Caki2 (cell line): ENCODE measurements at places on chromosomes 12 and 14.

DNA sequence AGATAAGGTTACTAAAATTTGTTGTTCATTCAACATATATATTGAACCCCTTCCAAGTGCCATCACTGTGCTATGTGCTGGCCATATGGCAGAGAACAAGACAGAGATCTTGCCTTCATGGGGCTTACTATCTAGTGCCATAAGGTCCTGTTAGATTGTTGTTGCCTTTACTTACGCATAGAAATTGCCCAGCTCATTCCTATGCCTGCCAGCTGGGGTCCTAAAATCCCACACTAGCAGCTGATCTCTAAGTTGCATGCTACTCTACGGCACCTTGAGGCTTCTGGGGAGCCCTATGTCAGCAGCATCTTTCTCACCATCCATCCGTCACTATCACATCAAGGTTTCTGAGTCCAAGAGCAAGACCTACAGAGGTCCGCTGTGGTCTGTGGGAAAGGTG, 1.4 kb upstream of the KCNK10 start:
- DNase-seq, result no peak

- no peak for DNase-seq
Measured at GRCh38 chr12:75831402-75831801, 200.2 kb downstream of the PHLDA1 start.

- no peak for DNase-seq
Measured at GRCh38 chr14:50007123-50007903, 109.1 kb downstream of the VCPKMT start.

DNA sequence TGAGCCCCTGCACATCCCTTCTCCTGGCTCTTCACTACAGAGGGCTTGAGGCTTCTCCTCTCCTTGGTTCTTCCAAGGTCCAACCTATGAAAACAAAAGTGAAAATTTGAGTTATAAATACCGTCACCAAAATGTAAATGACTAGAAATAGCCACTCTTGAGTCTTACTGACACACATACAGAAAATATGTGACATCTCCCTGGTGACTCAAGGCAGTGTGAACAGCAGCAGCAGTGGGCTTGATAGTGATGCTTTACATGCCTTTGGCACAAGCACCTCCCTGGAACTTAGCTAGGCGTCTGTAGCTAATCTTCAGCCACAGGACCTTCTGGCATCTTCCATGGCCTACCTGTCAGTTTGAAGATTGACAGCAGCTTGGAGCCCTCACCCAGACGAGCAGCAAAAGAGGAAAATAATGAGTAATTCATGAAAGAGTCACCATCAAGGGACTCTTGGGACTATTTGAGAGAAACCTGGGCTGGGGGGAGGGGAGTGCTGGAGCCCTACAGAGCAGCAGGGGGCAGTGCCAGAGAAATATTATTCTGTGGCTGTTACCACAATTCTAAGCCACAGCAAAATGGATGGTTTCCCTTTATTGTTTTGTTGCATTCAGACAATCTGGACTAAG, 158.0 kb downstream of the KCNK10 start:
- DNase-seq, result no peak

DNA sequence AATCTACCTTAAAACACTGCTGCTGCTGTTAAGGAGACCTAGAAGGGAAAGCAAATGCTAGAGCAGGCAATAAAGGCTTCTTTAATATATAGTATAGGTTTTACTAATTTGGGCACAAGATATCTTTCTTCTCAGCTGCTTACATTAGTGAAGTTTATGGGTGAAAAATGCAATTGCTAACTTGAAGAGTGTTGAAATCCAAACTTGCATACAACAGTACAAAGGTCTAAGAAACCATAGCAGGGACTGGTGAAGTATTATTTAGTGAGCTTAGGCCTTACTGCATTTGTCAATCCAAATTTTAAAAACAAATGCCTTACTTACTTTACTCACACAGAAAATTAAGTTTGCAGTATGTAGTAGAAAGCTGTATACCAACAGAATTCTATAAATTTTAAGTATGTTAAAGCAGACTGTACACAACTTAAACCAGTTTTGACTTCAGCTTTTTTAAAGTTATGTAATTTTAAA, 1.4 kb upstream of the AP4S1 start:
- DNase-seq, result no peak

DNA sequence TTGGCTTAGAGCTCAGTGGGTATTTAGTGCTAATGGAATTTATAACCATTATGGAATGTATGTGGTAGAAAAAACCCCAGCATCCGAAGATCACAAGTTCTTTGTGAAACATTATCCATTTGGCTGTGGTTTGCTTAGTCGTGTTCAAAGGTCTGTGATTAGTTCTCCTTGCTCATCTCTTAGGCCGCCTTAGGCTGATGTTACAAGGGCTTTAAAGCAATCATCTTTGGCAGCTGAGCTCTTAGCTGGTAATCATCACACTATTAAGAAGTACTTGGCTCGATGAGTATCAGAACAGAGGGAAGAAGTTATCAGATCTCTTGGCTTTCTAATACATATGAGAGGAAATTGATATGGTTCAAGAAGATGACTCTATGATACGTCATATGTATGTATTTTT, 124.1 kb upstream of the E2F7 start:
- no peak for DNase-seq

DNA sequence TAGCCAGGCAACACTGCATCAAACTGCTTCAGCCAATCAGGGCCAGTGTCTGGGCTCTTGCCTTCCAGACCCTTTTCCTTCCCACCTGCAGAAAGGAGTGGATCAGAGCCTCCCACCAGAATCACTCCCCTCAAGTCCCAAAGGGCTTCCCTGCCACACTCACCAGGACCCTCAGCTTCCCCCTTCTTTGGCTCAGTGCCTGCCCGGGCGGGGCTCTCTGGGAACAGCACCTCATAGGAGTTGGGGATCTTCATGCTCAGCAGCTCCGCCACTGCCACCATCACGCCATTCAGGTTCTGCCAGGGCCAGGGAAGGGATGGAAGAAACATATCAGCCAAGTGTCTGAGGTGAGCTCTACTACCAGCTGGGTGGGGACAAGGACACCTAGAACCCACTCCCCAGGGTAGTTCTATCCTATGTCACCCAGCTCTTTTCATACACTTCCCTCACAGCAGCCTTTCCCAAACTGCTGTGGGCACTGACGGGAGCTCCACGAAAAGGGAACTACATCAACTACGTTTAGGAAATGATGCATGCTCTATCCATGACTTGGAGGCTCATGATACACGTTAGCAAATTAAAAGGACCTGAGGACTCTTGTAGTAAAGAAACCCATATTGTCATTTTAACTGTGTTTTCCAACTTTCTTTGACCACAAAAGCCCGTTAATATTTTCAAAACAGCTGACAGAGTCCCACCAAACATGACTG, 9.4 kb upstream of the PRKAG1 start:
- no peak for DNase-seq

- no peak for DNase-seq
Measured at GRCh38 chr14:59394268-59394667, 70.9 kb downstream of the GPR135 start.

GRCh38 chr14:70708717-70709570, 67.2 kb downstream of the TTC9 start:
- DNase-seq, result no peak

- no peak for DNase-seq
Measured at GRCh38 chr14:100386121-100386520, 63.0 kb downstream of the SLC25A47 start.

- DNase-seq, result no peak
Measured at GRCh38 chr14:99380402-99380801, 100.3 kb downstream of the SETD3 start.

- DNase-seq, result peak; percentile 15
Measured at GRCh38 chr12:128387811-128388422, 120.9 kb downstream of the TMEM132C start.

GRCh38 chr12:40382217-40382616, 157.4 kb downstream of the LRRK2 start:
- no peak for DNase-seq

GRCh38 chr12:94736004-94736403, 85.6 kb upstream of the TMCC3 start:
- no peak for DNase-seq

- no peak for DNase-seq
Measured at GRCh38 chr14:51652168-51653078, 713 bp downstream of the FRMD6 start.

GRCh38 chr14:69003626-69004025, 24.5 kb upstream of the ACTN1 start:
- DNase-seq, result no peak

DNA sequence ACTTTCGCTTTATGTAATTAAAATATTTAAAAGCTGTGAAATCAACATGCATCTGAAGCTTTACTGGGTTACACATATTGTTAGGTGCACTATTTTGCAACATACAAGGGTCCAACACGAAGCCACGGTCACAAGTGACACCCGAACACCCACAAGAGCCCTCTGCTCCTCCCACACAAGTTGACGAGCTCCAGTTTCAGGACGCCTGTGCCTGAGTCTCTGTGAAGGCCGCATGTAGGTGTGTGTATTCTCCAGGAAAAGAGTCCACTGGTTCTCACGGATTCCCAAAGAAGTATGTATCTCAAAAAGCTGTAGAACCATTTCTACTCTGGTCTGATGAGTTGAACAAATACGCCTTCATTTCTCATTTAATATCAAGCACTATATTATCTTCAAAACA, 12.0 kb downstream of the SLC15A4 start:
- DNase-seq, result no peak

DNA sequence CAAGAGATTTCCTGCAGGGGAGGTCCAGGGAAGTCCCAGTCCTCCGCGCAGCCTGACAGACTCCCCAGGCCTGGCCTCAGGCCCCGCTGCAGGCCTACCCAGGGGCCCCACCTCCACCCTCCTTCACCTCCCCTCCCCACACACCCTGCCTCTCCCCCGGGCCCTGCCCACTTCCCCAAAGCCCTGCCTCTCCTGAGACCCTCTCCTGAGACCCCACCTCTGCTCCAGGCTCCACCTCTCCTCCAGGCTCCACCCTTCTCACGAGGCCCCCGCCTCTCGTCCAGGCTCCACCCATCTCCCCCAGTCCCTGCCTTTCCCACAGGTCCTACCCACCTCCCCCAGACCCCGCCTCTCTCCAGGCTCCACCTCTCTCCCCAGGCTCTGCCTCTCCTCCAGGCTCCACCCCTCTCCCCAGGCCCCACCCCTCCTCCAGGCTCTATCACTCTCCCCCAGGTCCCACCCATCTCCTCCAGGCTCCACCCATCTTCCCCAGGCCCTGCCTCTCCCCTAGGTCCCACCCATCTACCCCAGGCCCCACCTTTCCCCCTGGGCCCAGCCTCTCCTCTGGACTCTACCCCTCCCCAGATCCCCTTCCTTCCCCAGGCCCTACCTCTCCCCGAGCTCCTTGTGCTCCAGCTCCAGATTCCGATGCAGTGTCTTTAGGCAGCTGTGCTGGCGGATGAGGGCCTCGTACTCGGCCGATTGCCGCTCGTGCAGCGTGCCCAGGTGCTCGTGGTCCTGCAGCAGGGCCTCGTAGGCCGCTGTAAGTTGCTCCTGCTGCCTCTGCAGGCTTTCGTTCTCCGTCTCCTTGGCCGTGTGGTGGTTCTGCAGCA, 58.8 kb upstream of the GPR68 start:
- peak; percentile 22 for DNase-seq

DNA sequence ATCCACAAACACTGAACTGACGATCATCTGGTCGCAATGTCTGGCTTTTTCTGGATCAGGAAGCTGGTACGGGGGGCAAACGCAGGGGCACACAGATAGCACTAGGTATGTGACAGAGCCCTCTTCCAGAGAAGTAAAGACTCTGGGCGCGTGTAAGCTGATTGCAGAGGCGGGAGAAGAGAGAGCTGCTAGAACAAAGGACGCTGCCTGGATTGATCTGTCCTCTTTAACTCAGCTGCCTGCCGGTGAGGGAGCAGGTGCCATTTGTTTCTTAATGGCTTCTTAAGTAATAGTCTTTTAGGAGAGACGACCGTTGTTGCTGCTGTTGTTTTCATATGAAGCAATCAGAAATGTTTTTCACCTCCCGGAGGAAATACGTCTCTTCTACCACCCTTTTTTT, 77.3 kb downstream of the GLT1D1 start:
- DNase-seq, result no peak

DNA sequence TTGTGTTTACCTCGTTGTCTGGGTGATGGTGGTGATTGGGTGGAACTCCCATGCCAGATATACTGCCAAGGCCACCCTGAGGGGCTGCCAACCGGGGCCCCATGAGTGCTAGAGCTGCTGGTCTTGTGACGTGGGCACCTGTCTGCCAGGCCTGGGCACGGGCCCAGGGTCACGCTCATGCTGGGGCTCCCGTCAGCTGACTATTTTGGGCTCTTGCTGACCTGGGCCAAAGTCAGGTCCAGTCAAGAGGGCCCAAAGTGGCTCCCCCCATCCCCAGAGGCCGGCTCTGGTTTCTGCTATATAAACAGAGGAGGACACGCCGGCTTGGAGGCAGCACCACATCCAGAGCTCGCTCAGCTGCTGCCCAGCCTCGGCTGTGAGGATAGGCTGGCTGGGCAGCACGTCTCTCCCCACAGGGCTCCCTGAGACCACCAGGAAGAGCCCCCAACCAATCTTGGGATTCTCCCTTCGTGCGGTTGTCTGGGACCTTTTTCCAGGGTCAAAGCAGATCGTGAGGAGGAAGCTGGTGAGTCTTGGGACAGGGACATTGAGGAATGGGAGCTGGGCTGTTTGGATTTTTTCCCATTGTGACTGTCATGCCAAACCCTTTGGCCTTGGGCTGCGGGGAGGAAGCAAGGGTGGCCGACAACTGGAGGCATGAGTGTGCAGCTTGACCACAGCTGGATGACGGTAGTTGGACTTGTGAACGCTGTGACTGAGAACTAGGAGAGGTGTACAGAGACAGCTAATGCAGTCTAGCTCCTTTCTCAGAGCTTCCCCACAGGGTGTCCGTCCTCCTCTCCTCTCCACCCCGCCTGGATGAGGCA, 7.6 kb upstream of the NR4A1 start:
- no peak for DNase-seq

- DNase-seq, result no peak
Measured at GRCh38 chr12:25089738-25090137, 105.2 kb downstream of the DNAI7 start.

- DNase-seq, result no peak
Measured at GRCh38 chr12:79156846-79157463, 292.4 kb downstream of the SYT1 start.

GRCh38 chr12:57618966-57619433, 7.8 kb downstream of the ARHGEF25 start:
- no peak for DNase-seq
